ENCODE measurements at places on chromosomes 11 and 22.

- no peak for DNase-seq
Measured at GRCh38 chr11:45394294-45395085, 108.3 kb upstream of the SYT13 start.

DNA sequence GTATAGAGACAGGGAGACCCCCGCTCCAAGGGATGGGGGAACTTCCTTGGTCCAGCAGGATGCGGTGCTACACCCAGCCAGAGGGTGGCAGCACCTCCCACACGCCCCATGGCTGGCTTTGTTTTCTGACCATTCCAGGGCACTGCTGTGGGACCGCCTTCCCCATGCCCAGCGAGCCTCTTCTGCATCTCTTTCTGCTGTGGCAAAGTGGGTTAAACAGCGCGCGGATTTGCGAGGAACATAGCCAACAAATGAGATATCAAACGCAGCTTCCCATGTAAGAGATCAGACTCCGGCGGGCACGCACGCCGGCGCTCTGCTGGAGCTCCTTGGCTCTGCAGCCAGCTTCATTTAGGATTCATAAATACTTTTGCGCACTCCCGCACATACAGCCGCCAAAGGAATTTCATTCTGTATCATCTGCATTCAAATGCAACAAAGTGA is 485.8 kb upstream of the CADM1 start:
- DNase-seq: no peak

DNA sequence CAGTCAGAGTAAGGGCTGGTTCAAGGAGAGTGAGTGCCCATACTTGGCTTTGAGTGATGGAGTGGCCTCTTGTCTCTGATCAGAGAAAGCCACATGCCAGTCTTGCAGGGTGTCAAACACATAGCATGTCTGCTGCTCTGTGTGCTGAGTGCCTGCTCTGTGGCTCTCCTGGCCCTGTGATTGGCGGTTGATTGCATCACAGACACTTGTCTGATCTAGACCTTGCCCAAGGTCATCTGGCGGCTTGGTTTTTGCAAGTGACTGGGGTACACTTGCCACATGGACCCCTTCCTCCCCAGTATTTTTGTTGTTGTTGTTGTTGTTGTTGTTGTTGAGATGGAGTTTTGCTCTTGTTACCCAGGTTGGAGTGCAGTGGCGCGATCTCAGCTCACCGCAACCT is 10.3 kb downstream of the OSBP2 start:
- DNase-seq: no peak

DNA sequence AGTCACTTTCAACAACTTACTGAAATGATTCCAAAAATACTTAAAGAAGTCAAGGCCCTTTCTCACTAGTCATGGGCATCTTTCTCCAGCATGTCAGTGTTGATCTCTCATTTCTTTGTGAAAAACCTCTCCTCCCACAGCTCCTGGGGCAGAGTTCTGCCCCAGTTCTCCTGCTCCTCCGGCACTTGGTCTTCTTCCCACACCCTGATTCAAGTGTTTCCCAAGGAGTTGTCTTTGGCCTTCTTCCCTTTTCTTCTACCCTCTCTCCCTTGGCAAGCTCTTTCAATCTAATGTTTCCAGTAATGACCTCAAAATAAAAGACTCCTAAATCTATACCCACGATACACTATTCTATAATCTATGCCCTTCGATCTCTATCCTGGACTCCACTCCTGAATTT is 42.1 kb upstream of the CCDC34 start:
- no peak for DNase-seq

DNA sequence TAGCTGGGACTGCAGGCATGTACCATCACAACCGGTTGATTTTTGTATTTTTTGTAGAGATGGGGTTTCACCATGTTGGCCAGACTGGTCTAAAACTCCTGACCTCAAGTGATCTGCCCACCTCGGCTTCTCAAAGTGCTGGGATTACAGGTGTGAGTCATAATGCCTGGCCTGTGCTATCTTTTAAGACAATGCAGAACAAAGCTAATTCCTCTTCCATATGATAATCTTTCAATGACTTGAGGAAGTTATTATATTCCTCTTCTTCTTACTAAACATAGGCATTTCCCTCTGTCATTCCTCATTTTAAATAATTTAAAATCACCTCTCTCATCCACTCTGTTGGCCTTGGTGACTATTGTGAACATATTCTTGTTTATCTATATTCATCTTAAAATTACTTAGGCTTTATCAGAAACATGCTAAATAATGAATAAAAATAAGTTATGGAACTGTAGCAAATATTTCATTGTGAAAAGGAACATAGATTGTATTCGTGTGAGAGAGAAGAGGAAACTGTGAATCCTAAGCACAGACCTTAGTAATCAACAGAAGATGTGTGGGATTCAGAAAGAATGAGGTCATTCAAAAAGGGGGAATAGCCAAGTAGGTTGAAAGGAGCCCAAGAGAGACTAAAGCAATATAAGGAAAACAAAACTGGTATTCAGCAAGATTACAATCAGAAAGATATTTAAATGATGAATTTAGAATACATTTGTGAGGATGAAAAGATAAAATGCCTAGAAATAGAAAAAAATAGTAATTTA is 269.4 kb downstream of the TTC28 start:
- no peak for DNase-seq

GRCh38 chr11:16605389-16605893 is 133.0 kb upstream of the C11orf58 start:
- DNase-seq: no peak

DNA sequence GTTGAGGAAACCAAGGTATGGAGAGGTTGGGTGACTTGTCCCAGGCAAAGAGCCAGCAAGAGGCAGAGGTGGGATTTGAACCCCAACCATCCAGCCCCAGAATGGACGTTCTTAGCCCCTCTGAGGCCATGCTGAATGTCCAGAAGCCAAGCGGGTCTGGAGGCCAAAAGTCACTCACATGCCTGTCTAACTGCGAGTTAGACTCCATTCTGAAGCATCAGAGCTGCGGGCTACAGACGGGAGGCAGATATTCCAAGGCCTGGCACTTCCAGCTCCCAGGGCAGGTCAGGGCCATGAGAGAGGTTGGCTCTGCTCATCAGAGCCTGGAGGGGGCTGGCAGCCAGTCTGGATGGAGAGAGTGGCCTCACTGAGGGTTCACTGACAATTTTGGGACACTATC is 616.5 kb downstream of the BRD1 start:
- no peak for DNase-seq

DNA sequence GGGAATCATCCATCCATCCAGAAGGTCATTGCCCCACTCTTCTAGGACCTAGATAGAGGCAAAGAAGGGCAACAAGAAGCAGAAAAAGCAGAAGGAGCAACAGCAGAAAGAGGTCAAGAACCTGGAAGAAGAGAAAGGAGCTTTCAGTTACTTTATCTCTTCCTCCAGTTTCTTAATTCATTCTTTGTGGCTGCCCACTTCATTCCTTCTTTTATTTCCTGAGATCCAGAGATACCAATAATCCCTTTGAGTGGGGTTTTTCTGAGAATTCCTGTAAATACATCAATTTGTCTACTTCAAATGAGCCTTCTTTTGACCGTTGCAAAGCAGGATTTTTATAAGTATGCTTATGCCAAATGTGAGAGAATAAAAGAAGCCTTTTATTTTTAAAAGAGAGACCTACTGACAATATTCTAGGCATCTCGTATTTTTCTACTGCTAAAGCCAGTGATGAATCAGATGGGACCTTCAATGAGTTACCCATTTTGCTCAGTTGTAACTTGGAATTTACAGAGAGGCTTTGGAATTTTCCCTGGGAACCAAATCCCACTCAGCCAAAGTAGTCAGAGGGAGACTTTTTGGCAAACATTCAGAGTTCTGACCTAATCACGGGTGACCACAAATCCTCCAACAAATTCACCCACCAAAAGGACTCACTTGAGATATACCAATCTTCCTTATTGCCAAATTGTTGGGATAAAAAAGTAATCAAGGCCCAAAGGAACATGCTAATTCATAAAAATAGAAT is 54.9 kb downstream of the ZC3H12C start:
- no peak for DNase-seq

DNA sequence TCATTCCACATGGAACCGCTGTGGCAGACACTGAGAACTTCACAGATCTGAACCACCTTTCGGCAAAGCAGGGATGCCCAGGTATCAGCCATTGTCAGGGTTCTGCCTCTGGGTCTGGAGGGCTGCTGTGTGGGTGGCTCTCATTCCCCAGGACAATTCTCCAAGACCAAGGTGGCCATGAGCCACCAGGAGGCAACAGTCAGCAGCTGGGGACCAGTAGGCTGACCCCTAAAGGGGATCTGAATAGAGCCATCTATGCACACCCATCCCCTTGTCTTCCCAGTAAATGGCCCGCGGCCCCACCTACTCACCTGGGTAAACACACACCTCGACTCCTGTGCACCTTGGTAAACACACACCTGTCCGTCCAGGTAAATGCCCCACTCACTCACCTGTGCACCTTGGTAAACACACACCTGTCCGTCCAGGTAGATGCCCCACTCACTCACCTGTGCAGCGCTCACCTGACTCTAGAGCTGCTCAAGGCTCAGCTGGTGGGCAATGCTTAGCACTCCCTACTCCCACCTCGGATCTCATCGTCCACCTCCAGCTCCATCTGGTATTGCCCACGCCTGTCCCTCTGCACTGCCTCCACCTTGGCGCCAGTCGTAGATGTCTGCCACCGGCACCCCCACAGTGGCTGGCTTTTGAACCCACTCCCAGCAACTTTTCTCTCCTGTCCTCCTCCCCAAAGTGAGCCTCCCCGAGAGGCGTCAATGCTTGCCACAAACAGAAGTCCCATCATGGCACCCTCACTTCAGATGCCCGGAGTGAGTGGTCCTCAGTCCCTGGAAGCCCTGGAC is 10.2 kb downstream of the SLC25A1 start:
- no peak for DNase-seq

DNA sequence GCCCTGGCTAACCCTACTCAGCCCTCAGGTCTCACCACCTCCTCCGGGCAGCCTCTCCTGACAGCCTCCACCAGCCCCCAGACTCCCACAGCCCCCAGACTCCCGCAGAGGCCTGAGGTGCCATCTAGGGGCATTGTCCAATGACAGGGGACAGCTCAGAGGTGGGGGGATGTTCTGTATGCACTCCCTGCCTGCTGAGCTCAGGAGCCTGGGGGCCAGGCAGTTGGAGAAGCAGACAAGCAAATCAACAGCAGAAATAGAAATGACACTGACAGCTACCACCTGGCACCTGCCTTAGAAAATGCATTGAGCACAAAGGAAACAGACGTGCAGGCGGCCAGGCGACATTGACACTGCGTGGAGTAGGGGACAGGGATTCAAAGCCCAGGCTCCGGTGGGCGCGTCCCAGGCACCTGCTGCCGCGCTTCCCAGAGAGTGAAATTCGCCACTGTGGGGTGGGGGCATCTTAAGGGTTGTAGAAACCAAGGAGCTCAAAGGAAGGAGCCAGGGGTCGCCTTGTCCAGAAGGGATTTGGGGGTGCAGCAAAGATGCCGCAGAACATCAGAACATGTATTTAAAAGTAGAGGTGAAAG is 22.5 kb upstream of the WNT7B start:
- no peak for DNase-seq

GRCh38 chr11:120931057-120931779 is 92.7 kb upstream of the TBCEL start:
- no peak for DNase-seq

DNA sequence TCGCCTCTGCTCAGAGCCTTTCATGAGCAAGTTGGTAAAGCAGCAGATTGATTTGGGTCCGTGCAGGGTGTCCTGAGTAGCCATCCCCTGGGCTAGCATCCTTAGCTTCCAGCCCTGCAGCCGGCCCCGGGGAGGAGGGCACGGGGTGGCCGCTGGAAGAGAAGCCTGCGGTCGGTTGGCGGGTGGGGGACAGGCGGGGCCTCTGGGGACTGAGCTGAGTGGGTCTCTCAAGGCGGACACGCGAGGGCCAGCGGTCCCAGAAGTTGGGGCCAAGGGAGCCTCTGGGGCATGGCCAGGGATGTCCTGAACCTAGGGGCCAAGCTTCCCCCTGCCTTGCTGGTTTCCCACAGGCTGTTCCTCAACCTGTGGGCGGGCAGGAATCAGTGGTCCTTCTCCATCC is 143.0 kb downstream of the TBC1D22A start:
- no peak for DNase-seq

DNA sequence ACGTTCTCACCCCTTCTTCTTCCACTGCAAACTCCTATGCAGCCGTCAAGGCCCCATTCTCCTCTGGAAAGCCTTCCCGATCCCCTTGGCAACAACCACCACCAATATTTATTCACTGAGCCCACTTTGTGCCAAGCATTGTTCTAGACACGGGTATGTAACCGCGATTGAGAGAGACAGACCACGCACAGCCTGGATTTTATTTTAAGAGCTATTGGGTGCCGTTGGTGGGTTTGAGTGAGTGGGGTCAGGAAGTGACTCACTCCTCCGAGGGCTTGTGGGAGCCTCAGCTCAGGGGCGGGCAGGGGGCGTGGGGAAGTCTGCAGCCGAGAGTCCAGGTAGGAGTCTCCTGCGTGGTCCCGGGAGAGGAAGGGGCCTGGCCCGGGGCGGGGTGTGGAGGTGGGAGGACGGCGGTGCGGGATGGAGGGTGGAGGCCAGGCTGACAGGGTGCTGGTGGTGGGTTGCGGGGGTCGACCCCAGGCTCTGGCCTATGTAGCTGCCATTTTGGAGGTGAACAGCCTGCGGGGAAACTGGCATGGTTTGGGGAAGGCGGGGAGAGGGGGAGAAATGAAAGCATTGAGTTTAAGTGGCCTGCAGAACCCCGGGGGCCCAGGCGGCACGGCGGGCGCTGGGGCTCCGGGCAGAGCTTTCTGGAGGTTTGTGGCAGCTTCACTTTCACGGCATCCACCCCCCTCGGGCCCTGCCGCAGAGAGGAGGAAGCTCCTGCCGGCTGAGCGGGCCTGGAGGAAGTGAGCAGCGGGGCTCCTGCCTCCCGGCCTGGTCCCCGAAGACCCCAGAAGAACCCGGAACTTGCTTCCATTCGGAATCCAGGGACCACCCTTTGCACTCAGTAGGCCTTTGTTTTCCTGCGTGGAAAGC is 547 bp downstream of the PARVG start:
- peak; percentile 42 for DNase-seq

DNA sequence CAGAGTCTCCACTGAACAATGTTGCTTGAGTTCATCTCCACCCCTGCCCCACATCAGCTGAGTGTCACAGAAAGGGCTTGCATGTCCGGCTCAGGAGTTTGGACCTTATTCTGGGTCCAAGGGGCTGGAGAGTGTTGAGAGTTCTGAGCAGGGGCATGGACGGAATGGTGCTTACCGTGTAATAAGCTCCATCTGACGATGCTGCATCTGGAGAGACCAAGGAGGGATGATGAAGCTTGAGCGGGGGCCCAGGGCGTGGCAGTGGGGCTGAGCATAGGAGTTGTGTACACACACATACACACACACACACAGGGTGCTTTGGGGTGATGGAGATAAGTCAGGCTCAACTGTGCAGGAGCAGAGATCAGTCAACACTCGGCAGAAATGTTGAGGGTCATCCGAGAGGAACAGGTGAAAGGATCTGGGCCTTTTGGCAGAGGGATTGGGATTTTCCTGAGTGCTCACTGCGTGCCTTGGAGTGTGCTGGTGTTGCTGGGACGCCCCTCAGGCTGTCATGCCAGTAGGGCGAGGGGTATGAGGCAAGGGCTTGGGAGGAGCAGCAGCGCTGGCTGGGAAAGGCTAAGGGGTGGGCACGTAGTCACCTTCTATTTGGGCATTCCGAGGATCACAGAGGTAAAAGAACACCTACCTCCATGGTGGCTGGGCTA is 2.3 kb downstream of the USP35 start:
- DNase-seq: no peak

GRCh38 chr22:42313804-42314581 is 43.5 kb upstream of the TCF20 start:
- DNase-seq: no peak

GRCh38 chr11:18567081-18567480 is 21.5 kb downstream of the UEVLD start:
- no peak for DNase-seq

Data from T-helper 17 cell (primary cell).